ENCODE measurements at places on chromosomes 1 and 21.
A peak's percentile ranks its signal among the peaks of the same experiment; 100 is the strongest.

DNA sequence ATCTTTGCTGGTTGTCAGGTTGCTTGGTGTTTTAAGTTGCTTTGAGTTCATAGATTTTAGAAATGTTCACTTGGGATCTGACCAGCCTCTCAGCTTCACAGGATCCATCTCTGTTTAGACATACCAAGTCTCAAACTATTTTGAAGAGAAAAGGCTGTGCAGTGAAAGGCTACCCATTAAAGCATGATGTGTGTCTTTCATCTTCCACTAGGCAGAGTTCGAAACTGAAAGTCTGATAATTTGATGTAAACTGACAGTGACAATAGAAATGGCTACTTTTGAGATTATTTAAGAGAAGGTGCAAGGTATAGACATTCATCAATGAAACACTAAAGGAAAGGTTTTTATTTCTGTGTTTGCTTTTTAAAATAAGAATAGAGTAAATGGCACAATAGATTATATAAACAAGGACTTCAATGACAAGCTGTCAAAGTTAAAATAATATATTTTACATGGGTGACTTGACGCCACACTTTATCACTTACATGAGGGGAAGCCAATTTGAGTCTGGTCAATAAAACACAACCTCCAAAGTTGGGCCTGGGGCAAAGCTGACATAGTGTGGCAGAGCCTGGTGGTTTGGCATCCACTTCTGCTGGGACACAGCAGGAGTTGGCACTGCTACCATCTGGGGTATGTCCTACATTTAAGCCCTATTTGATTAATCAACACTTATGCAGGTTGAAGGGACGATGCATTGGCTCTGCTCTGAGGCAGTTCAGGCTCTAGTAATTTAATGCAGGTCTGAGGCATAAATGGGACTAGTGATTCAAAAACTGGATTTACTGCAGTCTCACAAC lies 197.7 kb downstream of the CRB1 start:
- DNase-seq = no peak

DNA sequence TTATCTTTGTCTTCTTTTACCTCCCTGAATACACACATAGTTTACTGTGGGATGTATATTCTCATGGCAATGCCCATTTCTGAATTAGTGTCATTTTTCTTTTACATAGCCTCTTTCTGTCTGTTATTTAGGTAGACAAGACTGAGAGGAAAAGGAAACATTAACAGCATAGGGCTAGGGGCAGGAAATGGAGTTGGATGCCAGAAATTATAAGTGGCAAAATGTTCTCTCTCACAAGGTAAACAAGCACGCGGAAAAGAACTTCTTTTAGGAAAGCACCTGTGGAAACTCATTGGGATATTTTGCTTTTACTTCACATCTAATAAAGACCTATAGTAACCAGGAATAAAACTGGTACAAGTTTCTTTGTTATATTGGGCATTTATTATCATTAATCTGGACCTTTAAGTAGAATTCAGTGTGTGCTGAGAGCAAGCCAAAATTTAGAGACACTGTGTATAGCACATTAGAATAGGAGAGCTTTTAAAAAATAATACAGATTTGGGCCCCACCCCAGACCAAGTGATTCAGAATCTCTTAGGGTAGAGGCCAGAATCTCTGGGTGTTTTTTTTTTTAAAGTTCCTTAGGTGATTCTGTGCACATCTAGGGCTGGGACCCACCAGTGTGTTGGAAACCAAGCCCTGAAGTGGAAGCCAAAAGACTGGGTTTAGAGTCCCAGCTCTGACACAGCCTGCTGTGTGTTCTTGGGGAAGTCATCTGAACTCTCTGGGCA lies 32.7 kb downstream of the S100A10 start:
- DNase-seq = no peak

- no peak for DNase-seq
These were observed 10.0 kb downstream of the GJA8 start for GRCh38 chr1:147912553-147912952.

DNA sequence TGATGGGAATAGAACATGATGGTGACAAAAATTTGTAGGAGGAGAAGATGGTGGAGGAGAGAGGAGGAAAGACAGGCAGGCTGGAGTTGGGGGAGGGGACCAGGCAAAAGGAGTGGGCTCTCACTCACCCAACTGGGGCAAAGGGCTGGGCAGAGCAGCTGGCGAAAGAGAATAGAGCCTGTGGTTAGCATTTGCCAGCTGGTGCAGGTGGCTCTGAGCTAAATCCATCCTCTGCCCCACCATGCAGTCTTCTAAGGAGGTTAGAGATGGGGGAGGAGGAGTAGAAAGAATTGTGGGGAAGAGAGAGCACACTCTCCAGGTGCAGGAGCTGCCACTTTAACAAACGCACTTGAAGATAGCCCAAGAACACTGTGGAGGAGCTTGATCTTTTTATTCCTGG lies 27.6 kb upstream of the SLAMF1 start:
- peak; percentile 85 for DNase-seq

DNA sequence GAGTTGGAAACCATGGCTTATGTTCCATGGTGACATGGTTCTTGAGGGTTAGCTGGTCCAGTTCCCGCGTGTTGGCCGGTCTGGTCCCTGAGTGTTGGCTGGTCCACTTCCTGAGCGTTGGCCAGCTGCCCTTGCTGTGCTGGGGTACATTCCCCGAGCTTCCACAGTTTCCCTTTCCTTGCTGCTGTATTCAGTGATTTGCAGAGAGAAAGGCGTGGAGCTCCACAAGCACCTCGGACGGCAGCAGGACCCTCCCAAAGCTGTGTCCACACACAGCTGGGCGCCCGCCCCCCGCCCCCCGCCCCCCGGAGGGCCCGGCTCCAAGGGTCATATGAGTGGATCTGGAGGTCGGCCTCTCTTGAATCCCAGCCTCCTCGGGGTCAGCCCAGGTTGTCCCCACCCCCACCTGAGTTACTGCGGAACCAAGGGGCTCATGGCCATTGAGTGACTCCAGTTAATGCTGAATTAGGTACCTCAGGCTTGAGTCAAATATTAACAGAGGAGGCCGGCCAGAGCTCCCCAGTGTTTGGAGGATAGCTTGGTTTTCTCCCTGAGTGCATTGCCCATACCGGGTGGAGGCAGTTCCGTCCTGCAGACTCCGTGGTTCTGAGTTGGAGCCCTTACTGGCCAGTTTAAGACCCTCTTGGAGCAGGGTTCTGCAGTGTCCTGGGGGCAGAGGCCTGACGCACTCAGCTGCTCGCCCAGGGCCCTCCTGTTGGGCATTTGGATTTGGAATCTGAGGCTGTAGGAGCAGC lies 18.4 kb downstream of the COL18A1 start:
- DNase-seq = no peak

DNA sequence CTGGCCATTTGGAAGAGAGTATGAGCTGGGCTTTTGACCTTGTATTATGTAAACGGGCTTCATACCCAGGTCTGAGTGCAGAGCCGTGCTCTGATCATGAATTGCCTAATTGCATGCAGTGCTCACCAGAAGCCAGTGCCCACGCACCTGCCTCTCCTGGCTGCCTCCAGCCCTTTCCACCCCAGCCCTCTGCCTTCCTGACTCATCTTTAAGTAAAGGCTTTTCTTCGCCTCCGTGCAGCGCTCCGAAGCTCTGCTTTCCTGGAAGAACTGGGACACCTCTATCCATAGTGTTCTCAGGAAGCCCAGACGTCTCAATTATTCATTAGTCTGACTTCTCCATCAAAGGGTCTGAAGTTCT lies 413.7 kb downstream of the PTPRU start:
- DNase-seq = no peak

DNA sequence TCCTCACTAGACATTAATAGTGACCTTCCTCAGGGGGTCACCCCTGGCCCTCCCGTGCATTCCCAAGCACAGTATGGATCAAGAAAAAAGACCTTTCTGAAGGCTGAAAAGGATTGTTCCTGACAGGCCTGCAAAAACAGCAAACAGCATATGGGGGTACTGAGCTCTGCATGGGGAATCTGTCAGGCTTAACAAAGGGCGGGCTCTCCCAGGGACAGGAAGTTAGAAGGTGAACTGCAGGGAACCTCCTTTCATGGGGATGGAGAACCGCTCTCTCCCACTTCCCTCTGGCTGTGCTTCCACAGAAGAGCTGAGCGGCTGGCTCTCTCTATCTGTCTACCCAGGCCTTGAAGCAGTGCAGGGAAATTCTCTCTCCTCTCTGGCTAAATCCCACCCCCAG lies 91.7 kb downstream of the DTL start:
- no peak for DNase-seq

DNA sequence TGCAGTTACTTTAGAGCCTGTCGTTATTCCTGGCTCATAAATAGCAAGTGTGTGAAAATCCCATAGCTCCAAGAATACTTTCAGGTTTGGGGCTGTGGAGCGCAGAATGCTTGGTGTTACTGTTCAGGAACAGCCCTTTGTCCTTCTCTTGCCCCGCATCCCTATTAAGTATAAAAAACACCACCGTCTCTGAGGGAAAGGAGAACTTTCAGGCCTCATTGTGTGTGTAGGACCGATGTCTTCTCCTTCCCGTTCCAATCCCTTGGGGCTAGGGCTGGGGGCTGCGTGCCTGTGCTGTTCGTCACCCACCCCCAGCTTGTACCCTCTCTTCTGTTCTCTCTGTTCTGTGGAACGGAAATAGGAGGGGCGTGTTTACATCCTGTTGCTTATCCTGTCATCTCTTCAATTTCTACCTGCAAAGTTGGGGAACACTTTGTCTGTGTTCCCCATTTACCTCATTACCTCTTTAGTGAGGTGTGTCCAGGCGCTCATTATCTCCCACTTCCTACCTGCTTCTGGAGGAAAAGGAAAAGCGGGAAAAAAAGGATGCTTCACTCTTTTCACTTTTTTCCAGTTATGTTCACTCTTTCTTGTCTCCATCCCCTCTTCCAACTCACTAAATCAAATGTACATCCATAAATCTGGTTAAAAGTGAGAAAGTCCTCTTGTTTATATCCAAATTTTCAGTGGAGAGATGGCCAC lies 788 bp upstream of the TXNIP start:
- peak; percentile 63 for DNase-seq

- no peak for DNase-seq
These were observed 1.8 kb downstream of the SMYD2 start for GRCh38 chr1:214282630-214283242.

- DNase-seq = no peak
These were observed 7.1 kb upstream of the NAV1 start for GRCh38 chr1:201531551-201532425.

DNA sequence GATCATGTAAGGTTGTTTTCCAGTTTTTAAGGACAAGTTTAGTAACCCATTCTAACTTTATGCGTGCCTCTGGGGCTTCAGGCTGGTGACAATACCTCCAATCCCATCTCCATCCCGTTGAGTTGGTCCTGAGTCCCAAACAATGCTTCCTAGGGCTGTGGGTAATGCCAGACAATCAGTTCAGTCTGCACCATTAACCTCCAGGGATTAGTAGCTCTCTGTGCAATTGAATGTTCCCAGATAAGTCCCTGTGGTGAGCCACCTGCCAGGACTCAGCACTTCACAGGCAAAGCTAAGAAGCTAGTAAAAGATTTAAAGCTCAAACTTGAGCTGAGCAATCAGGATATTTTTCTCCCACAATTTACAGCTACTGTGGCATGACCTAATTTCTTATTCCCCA lies 462.2 kb upstream of the PTBP2 start:
- no peak for DNase-seq

DNA sequence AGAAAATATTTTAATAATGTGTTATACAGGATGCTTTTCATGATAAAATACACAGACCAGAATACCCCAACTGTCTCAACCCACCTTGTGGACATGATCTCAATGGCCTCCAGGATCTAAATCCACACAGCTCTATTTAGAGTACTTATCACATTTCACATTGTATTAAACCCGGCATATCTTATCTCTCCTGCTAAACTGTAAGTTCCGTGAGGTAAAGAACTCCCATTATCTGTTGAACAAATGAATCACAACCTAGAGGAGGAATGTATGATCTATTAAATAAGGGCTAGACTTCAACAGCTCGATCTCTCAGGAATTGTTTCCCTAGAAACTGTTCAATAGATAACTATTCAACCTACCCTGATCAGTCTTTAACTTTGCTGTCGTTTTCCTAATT lies 6.9 kb downstream of the ETV3 start:
- no peak for DNase-seq

DNA sequence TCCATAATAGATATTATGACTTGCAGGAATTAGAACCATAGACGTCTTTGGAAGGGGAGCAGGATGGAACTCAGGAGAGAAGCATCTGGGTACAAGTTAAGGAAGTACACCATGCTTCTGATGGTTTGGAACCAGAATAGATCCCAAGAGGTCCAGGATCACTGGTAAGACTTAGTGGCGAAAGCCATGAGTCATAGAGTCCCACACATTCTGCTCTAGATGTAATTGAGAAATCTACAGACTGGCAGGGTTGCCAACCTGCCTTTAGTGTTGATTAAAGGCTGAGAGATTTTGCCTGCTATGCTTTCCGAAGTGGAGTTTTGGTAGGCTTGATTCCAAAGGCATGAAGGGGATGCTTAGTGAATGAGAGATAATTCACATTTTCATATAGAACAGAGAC lies 57.1 kb upstream of the C1orf87 start:
- DNase-seq = no peak

GRCh38 chr21:38301321-38302214 lies 44.8 kb downstream of the KCNJ15 start:
- DNase-seq = no peak

DNA sequence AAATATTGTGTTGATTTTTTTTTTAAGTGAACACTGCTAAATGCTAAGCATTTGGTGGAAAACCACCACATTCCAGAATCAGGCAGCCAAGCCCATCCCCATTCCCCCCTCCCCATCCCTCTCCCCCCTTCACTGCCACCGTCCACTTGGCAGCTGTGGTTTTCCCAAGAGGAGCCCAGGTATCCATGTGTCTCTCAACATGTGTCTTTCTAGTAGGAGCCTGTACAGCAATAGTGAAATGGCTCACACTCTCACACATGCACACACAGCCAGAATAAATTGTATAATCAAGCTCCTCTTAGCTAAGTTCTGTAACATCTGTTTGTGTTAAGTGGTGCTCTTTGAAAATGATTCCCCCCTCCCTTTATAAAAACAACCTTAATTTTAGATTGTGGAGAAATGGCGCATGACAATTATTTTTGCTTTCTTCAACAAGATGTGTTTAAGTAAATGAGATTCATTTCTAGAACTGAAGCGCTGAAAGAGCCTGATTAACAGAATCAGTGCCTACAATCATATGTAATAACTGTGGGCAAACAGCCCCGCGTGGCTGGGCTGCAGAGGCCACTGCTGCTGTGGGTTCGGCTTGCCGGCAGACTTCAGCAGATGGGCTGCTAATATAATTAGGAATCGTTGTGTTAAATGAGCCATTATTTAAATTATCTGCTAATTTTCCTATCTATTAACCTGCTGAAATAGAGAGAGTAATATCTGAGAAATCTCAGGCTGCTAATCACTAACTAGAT lies 43.3 kb downstream of the BACE2 start:
- no peak for DNase-seq

GRCh38 chr1:27741121-27741520 lies 15.4 kb downstream of the FAM76A start:
- no peak for DNase-seq
